ENCODE measurements at places on chromosomes 16 and 17.

- DNase-seq: peak; percentile 57
Measured at GRCh38 chr16:14562691-14563491, 67.2 kb downstream of the PARN start.

DNA sequence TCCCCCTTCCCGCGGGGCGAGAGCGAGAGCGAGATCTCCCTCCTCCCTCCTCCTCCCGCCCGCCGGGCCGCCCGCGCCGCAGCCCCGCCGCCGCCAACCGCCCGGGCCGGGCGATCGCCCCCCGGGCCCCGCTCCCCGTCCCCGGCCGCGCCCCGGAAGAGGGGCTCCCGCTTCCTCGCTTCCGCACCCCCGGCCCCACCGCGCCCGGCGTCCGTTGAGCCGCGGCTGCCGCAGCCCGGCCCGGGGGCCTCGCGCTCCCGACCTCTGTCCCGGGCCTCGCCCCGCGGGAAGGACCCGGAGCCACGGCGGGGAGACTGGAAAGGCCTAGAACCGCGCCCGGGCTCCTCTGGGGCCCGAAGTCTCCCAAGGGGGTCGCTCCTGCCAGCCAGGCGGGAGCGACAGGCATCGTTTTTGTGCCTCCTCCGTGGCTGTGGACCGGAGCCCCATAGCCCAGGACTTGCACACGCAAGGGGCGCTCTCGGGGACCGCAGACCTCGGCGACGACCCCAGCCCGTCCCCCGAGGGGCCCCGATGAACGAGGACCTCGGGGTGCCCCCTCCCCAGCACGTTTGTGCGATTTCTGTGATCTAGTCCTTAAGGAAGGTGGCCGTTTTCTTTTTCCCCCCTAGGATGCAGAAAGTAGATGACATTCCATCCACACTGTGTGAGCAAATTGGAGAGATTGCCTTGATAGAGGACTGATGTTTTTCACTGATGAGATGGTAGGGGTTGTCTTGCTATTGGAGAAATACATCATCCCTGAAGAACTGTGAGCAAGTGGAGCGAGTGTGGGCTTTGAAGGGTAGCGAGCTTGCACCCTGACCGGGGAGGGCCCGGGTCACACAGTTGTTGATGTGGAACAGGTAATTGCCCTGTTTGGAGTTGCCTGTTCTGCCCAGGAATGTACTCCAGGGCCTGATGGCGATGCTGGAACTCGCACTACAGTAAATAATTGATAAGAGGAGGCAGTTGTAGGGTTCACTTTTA lies 611 bp downstream of the BANP start:
- DNase-seq: peak; percentile 17

DNA sequence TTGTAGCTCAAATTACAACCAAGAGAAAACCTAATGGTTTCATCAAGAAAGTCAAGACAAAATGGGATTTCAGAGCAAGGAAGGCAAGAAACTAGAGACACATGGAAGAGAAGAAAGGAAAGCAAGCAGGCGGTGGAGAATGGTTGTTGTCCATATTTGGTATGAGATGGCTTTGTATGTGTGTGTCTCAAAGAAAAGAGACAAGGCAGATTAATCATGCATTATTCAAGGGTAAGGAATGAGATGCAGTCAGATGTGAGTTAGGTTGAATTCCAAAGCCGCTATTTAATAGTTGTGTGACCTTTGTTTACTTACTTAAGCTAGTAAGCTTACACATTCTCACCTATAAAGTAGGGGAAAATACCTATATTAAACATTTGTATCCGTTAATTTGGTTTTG lies 1029.6 kb downstream of the CDH11 start:
- peak; percentile 77 for DNase-seq

DNA sequence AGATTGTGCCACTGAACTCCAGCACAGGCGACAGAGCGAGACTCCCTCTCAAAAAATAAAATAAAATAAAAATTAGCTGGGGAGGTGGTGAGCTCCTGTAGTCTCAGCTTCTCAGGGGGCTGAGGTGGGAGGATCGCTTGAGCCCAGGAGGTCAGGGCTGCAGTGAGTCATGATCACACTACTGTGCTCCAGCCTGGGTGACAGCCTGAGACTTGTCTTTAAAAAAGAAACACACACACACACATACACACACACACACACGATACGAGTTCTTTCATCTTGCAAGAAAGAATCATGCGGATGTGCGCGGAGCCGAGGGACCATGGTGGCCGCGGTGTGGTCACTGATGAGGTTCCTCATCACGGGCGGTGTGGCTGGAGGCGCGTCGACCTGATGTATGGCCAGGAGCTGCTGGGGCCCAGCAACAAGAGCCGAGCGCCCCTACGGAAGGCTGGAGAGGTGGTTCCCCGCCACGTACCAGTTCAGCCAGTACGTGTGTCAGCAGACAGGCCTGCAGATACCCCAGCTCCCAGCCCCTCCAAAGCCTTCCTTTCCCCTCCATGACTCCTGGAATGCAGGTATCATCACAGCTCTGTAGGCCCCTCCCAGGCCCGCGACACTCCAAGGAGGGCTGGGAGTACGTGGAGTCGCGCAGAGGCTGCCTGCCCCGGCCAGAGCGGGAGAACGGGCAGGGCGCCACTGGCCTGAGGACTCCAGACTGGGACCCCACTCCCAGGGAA lies 20.7 kb downstream of the NXN start:
- DNase-seq: no peak

DNA sequence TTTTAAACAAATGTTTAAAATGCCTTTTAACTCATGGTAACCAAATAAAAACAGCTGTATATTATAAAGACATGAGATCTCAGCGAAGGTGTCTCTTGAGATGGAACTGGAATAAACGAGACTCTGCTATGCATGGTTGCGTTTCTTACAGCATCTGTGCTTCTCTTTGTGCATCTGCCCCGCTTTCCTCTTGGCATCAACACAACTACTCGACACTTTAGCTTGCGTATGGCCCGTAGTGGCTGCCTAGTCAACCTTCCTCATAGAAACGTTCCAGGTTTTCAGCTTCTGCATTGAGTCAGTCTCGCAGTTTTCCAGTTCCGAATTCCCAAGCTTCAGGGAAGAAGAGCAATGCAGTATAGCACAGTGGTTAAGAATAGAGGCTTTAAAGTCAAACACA lies 214.9 kb downstream of the CEP112 start:
- DNase-seq: peak; percentile 17

GRCh38 chr16:54110016-54110981 lies 176.3 kb downstream of the IRX3 start:
- DNase-seq: no peak

GRCh38 chr17:66990047-66990446 lies 25.5 kb downstream of the CACNG4 start:
- DNase-seq: no peak

GRCh38 chr17:57876023-57876865 lies 26.4 kb upstream of the MRPS23 start:
- no peak for DNase-seq

DNA sequence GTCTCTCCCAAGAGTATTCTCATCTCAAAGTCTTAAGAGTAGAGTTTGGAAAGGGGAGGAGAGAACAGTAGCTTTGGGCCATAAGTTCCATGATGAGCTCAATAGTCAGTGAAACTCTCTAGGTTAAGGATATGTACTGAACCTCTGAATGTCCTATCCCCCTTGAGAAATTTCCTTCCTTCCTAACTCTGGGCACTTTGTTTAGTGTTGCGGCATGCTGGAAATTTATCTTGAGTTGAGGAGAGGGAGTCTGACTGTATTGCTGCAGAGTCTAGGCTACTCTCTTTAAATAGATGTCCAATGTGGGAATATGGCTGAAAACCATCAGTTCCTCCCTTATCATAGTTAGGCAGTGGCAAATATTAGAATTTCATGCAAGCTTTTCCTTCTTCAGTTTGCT lies 16.1 kb downstream of the MRTFB start:
- no peak for DNase-seq

- DNase-seq: no peak
Measured at GRCh38 chr17:42313773-42314566, 25.7 kb downstream of the STAT5A start.

GRCh38 chr17:38579083-38579480 lies 26.7 kb downstream of the SRCIN1 start:
- DNase-seq: no peak

DNA sequence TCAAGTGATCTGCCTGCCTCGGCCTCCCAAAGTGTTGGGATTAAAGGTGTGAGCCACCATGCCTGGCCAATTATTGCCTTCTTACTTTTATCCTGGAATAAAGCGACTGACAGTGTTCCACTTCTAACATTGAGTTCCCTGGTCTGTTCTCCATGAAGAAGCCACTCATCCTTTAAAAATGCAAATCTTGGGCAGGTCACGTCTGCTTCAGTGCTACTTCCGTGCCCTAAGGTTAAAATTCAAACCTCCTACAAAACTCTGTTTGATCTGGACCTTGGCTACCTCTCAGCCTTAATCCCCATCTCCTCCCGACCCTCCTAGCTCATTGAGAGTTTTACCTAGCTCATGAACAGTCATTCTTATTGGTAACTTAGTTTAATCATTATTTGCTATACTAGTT lies 9.6 kb upstream of the SHISA9 start:
- no peak for DNase-seq

GRCh38 chr16:56265184-56265583 lies 73.9 kb downstream of the GNAO1 start:
- DNase-seq: no peak

DNA sequence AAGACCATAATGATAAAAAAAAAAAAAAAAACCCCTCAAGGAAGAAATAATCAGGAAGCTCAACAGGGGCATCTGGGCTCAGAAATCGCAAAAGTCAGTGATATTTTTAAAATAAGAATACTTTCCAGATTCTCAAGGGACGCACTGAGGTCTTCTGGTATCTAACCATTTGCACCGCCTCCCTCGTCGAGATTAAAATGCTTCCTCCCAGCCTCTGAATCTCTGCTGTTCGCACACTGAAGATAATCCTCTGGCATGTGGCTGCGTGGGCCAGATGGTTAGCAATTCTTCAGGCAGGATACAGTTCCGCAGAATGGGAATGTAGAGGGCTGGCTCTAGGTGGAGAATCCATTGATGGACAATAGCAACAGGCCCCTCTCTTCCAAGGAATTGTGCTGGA lies 211.7 kb upstream of the CDH5 start:
- peak; percentile 48 for DNase-seq

DNA sequence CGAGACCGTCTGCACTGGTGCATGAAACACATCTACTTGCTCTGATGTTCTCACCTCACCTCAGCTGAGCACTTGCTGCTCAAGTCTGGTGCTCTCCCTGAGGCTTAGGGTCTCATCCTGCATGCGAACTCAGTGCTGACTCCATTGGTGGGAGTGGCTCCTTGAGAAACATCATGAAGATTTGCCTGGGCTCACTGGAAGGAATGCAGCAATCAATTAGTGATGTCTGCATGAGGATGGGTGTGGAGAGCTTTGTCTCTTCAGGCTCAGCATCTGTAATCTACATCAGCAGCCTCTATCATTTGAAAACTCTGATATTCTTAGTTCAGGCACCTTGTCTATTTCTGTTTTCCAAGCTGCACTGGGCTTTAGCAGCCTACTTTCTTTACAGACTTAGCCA lies 204.4 kb downstream of the IRF8 start:
- DNase-seq: no peak

DNA sequence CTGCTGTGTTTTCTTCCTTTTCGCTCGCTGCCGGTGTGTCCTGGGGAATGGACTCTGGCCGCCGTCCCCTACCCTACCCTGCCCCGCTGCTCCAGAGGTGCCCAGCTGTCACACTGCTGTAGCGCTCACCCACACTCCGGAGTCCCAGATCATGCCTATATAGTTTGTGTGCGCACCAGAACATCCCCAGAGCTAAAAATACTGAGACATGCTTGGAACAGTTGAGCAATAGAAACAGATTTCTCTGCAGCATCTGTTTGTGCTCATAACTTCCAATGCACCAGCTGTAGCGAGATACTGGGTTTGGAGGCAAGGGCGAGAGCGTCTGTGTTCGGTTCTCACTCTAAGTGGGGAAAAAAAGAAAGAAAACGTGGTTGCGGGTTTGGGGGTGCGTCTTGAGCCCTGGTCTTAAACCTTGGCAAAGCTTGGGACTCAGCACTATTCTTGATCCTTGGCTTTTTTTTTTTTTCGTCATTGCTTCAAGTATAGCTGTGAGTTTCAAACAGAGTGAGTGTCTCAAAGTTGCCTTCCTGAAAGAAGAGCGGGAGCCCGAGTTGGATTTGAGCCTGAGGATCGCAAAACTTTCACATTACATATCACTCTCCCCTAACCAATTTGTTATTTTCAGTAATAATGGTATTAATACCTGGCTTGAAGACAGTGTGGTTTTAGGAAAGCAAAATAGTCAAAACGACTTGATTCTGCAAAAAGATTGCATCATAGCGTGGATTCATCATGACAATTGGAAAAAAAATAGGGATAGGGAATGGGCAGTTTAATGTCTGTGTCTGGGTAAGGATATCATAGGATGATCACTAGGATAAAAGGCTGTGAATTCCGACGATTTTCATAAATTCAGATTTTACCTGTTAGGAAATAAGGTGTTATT lies 621 bp downstream of the KCNJ2 start:
- DNase-seq: peak; percentile 60

GRCh38 chr17:2025622-2026309 lies 632 bp upstream of the RTN4RL1 start:
- DNase-seq: peak; percentile 55

DNA sequence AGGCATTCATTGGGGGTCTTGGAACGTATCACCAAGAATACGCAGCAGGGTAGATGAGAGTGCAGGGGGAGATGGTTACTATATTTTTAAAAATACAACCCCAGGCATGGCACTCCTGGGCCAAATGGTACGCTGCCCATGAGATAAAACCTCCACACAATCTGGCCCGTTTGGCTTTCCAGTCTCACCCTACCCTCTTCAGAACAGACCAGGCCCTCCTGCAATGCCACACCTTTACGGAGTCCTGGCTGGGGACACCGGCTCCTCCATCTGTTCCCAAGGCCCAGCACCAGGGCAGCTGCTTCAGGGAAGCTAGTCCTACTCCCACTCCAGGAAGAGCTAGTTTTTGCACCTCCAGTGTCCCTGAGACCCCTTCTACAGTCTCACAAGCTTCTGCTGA lies 24.4 kb downstream of the SNN start:
- no peak for DNase-seq

DNA sequence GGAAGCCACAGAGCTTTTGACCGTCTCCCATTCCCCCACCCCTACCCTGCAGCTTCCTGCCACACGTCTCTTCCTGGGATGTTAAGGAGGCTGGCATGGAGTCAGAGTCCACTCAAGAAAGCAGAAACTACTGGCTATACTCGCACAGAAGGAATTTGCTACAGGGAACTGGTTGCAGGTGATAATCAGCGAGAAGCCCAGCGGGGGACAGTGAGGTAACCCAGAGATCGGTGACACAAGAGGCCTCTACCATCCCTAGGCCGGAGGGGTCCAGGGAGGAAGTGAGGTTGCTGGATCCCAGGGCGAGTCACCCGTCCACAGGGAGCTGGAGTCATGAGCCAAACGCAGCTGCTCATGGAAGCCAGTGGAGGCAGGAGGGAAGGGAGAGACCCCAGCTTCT lies 93.7 kb downstream of the SDK2 start:
- DNase-seq: peak; percentile 3

GRCh38 chr17:27581016-27581415 lies 50.0 kb upstream of the LGALS9 start:
- DNase-seq: no peak

- DNase-seq: peak; percentile 46
Measured at GRCh38 chr16:86319585-86320236, 190.6 kb upstream of the FOXF1 start.

- DNase-seq: no peak
Measured at GRCh38 chr16:66494916-66495315, 55.0 kb downstream of the TK2 start.
